Cardiac septum (tissue), 1 donor: ENCODE measurements at places on chromosomes 4 and X. TPM values are rescaled to one million over a fixed set of nuclear protein-coding genes. Genes with fewer than 3 reads are reported as not detected.

CENPI gene
- total RNA-seq = 0.46 TPM

SOD3 gene
- 115 TPM for total RNA-seq

GRCh38 chrX:34379891-34380290, 247.8 kb upstream of the FAM47A start:
- no peak for DNase-seq

- DNase-seq = no peak
Measured at GRCh38 chr4:57044996-57045395, 65.2 kb downstream of the IGFBP7 start.

PNCK gene
- total RNA-seq = 7.6 TPM

SLITRK4 gene
- 22.1 TPM for total RNA-seq

DNA sequence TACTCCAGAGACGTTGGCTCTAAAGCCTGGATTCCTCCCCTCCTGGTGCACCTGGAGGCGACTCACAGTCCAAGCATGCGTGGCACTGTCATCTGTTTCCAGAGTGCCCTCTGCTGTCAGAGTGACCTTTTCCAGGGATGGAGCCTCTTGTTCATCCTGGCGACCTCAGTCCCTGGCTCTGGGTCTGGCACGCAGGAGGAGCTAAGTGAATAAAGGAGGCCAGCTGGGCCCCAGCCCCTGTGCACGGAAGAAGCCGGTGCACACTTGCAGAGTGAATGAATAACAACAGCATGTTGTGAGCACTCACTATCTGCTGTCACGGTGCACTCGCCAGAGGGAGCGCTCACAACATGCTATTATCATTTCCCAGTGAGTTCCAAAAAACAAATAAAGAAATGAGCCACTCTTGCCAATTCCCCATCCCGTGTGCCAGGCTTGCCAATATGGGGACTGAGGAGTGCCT, 27.8 kb upstream of the PSAPL1 start:
- no peak for DNase-seq

DNA sequence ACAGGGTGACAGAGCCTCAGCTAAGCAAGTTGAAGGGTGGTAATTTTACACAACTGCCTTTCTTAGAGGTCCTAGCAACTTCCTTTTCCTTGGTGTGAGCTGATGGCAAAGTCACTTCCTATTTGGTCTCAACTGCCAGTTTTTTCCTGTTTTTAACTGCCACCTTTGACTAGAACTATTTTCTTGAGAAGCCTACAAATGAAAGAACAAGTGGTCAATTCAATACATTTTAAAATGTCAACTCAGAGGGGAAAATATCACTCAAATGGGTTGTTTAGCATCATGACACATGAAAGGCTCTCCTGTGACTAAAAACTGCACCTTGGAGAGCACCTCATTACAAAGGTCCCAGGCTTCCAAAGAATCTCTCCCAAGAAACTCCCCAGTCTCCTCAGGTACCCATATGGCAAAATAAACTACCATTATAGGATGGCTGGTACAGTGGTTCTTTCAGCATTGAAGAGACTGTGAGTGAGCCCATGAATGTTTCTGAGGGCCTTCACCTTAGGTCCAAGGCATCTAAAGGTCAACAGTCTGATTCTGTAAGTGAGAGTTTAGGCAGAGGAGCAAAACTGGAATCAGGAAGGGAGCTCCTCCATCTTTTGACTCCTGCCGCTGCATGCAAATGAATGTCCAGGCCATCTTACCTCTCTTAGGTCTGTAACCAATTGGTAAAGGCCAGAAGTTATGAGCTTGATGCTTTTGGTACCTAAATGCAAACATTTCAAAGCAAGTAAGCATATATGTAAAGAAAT, 5.5 kb upstream of the STK26 start:
- no peak for DNase-seq
